ENCODE measurements at places on chromosomes 12 and 14. TPM values are rescaled to one million over a fixed set of nuclear protein-coding genes. Genes with fewer than 3 reads are reported as not detected.

DNA sequence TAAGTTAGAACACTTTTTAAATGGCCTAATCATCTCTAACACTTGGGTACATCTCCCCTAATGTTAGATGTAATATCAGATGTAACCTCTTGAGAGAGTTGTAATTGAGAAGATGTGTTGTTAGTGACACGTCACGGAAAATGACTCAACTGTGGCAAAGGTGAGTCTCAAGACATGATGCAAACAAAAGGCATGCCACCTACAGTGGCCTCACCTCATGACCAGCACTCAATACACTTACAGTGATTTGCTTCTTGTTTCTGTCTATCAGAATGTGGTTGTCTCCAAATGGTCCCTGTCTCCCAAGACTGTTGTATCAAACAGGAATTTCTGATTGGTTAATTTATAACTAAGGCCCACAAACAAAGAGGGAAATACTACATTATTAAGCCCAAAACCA lies 91.2 kb downstream of the SLC25A21 start:
- no peak for DNase-seq

DNA sequence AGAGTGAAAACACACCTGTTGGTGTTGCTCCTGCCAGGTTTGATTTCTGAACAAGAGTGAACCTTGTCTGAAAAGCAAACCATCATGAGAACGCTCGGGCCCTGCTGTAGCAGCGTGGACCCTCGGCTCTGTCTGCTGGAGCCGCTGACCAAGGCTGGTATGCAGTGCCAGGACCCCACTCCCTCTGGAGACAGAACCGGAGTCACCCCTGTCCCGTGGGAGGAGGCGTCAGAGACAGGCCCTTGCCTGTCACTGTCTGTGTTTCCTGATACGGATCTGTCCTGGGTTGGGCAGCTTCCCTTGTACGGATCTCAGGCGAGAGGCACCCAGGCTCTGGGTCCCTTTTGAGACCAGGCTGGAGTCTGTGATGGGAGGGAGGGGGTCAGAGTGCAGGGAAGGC lies 111.6 kb downstream of the ADGRD1 start:
- no peak for DNase-seq

GRCh38 chr12:113081873-113082272 lies 25.3 kb downstream of the DTX1 start:
- no peak for DNase-seq

- no peak for DNase-seq
Measured at GRCh38 chr14:49980027-49980426, 87.1 kb downstream of the ARF6 start.

DNA sequence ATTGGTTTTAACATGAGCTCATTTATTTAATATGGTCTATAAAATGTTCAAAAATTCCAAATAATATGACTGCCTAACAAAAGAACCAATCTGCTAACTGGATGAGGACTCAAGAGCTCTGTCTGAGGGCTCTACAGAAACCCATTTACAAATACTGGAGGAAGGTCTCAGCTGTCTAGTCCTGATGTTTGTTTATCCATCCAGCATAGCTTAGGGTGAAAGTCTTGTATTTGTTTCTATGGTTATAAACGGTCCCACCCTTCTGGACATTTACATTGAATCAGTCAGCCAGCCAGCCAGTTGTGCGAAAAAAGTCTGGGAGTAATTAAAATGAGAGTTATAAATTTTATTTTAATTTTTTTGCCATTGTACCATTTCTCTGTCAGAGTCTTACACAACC lies 220.7 kb downstream of the BMP4 start:
- DNase-seq = no peak

GRCh38 chr14:99026471-99026870 lies 245.5 kb downstream of the BCL11B start:
- DNase-seq = no peak

DNA sequence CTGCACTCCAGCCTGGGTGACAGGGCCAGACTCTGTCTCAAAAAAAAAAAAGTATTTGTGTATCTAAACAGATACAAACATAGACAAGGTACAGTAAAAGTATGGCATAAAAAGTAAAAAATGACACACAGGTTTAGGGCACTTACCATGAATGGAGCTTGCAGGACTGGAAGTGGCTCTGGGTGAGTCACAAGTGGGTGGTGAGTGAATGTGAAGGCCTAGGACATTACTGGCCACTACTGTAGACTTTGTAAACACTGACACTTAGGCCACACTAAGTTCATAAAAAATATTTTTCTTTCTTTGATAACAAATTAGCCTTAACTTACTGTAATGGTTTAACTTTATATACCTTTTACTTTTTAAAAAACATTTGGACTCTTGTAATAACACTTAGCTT lies 38.0 kb upstream of the EIF5 start:
- no peak for DNase-seq

DNA sequence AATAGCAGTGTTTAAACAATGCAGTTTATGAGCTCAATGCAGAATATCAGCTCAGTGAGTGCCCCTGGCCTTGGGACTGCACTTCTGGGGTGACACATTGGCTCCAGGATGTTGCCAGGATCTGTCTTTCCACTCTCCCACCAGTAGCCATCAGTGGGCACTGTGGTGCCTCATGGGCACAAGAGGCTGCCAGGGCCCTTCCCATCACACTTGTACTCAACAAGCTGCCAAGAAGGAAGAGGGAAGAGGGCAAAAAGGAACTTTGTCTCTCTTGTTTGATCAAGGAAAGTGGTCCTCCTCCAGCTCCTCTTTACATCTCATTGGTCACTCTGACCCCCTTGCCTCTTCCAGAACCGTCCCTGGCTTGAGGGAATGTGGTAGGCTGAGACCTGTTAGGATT lies 115.9 kb downstream of the AACS start:
- DNase-seq = no peak

GRCh38 chr12:117854339-117855012 lies 114.3 kb downstream of the KSR2 start:
- DNase-seq = no peak

DNA sequence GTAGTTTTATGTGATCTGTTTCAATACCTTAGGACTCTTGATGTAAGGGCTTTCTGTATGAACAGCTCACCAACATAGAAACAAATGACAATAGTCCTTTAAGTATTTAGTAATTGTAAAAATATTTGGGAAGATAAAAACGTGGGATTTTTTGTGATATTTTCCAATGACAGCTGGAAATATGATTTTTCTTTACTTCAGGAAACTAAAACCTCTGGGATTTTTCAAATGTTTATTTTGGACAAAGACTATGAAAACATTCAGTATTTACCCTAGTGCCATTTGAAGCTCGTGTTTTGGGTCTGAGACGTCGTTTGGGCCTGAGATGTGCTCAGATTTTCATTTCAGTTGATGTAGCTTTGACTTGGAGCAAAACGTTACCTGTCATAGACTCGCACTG lies 240.0 kb downstream of the BMP4 start:
- no peak for DNase-seq

- DNase-seq = no peak
Measured at GRCh38 chr12:108668542-108668941, 34.8 kb upstream of the SELPLG start.

- DNase-seq = no peak
Measured at GRCh38 chr12:30678221-30678620, 17.4 kb downstream of the IPO8 start.

DNA sequence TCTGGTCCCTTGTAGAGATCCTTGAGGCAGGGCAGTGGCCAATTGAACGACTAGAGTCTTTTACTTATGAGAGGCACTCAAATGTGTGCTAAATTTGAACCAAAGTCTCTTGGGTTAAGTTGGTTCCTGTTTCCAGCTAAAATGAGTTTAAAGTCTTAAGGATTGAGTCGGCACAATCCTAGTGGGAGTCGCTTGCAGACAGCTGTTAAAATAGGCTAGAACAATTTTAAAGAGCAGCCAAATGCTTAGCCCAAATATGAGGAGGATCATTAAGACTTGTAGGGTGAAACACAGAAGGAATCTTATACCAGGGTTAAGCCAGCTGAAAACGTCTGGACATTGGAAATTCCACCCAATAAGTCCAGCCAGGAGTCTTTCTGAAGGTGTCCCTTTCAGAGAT lies 216.1 kb downstream of the NUBPL start:
- DNase-seq = no peak

DNA sequence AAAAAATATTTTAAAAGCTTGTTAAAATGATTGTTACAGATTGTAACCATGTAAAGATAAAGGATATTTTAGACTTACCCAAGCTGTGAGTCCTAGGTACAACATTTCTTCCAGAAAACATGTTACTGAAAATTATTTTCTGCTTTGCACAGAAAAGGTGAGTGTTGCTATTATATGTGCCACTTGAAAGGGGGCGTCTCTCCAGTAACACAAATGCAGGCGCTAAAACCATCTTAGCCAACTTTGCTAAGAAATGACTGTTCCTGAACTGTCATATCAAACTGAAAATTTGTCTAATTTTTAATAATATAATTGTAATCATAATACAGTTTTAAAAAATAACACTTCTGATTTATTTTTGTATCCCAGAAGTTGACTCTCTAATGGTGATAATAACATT lies 75.6 kb upstream of the KRAS start:
- no peak for DNase-seq

DNA sequence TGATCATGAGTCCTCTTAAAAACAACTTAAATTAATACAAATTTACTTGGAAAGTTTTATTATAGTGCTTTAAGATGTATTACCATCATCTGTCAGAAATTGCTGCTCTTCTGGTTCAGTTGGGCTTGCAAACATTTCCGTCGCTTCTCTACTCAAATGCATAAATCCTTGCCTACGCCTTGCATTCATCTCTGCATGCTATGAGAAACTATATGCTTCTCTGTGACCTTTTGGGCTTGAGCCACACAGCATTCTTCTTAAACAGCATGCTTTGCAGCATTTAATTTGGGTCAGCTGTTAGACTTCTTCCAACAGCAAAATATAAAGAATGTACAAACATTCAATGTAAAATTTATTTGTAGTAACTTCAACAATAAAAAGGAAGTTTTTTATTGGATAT lies 305.7 kb upstream of the FLRT2 start:
- DNase-seq = no peak

DNA sequence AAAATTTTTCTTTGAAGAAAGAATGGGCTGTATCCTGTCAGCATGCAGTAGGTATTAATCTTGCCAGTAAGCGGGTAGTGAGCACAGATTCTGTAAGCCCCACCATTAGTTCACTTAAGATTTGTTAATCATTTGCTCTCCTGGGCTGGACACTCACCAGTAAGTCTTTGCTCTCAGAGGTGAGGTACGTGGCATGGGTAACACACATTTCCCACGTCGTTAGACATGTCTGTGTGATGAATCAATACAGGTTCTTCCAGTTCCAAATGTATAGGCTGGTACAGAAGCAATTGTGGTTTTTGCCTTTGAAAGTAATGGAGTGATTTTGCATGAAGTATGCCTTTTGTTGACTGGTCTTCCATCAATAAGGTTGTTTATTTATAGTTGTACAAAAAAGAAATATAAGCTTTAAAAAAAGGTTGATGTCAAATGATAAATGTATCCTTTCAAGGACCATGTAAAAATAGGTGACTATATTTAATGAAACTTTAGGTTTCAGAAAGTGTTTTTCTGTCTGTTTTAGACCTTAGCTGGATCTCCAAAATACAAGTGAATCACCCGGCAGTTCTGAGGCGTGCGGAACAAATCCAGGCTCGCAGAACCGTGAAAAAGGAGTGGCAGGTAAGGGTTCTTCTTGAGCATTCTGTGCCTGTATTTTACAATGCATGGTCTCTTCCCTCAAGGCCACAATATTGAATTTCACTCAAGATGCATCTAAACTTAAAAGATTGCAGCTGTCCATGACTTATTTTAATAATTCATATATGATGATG lies 45.5 kb downstream of the DERA start:
- no peak for DNase-seq

- DNase-seq = no peak
Measured at GRCh38 chr12:24797901-24798300, 151.0 kb downstream of the BCAT1 start.

DNA sequence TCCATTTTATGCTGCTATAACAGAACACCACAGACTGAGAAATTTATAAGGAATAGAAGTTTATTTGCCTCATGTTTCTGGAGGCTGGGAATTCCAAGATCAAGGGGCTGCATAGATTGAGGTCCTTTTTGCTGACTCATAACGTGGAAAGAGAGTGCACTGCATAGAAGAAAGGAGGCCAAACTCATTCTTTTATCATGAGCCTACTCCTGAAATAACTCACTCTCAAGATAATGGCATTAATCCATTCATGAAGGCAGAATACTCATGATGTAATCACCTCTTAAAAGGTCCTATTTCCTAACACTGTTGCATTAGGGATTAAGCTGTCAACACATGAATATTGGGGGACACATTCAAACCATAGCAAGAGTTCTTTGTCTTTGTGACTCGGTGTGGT lies 60.0 kb upstream of the FBXO33 start:
- DNase-seq = no peak

Gene GUCY2C
- not detected for total RNA-seq

Gene PZP
- total RNA-seq = not detected

Gene CINP
- 19.2 TPM for total RNA-seq

Gene CFAP54
- 1.0 TPM for total RNA-seq

Gene KRT77
- total RNA-seq = not detected

Gene RAPGEF3
- 0.14 TPM for total RNA-seq

Gene GDF3
- total RNA-seq = not detected

Gene PIWIL1
- total RNA-seq = not detected

Gene LMNTD1
- not detected for total RNA-seq
